ENCODE measurements at places on chromosomes 7 and 10. TPM values are rescaled to one million over a fixed set of nuclear protein-coding genes. Genes with fewer than 3 reads are reported as not detected.

DNA sequence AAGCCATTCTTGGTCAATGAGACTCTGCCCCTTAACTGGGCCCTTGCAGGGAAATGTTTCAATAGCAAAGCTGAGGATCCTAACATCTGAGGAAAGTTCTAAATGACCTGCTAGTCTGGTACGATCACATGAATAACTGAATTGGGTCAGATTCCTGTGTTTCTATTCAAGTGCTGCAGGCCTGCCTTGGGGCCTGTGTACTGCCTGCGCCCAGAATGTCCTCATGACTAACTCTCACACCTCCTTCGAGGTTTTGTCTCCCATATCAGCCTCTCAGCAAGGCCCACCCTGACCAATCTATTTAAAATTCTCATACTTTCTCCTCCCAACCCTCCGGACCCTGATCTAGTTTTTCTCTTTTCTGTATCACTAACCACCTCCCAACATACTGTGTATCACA, 4.4 kb downstream of the JAZF1 start:
- DNase-seq: no peak

- DNase-seq: no peak
These were observed 176.9 kb downstream of the TCERG1L start for GRCh38 chr10:131134651-131135050.

DNA sequence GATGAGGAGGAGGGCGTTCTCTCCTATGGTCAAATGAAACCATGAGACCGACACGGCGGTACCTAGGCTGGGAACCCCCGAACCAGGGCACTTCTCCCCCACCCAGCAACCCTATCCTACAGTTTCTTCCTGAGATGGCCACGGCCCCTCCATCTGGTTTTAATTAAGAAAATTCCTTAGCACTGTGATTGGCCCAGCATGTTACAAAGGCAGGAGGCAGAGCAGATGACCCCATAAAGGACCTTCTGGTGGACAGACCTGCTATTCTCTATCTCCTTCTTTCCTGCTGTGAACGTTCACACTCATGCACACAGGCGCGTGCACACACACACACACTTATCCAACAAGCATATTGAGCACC, 129.4 kb downstream of the RGS10 start:
- no peak for DNase-seq

GRCh38 chr10:12299222-12299965, 50.0 kb upstream of the CAMK1D start:
- no peak for DNase-seq

- no peak for DNase-seq
These were observed 35.8 kb downstream of the CRCP start for GRCh38 chr7:66150471-66150870.

DNA sequence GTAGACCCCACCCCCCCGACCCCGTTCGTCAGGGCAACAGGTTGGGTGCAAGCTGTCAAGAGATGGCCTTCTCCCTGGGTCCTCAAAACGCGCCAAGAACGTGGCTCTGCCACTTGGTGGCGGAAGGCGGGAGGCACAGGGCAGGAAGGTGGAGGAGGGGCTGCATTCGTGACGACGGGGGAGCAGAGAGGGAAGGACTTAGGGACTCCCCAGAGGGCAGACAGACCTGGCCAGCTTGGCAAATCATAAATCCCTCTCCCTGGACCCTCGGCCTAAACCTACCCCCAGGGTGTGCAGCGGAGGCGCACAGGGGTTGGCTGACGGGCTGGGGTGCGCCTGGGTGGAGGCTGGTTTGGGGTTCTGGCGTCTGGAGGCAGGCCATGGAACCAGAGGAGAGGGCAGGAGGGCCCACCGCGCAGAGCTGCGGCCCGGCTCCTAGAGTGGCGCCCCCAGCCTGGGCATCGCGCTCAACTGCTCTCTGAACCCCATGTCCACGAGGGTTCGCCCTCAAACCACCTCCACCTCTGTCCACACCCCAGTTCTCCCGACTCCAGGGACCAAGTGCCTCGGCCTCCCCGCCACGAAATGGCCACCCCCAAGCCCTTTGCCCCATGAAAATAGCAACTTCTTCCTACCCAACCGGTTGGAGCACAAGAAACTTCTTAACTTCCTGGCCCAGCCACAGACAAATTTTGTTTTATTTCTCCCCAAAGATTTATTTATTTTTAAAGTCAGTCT, 10.8 kb upstream of the GATA3 start:
- no peak for DNase-seq

DNA sequence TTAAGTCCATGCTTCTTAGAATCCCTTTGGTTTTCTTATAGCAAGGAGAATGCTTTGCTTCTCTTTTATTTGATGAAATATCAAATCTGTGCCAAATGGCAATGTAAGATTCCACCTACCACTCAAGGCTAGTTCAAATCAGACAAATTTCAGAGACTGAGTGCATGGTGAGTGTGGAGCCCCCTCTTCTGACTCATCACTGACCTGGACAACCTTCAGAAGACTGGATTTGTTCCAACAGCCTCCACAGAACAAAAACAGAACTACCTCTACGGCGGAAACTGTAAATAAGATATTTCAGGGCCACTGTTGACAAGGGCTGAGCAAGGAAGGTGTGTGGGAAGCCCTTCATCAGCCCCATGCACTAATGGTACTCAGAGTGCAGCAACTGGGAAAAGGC, 21.1 kb downstream of the NCAPG2 start:
- no peak for DNase-seq

DNA sequence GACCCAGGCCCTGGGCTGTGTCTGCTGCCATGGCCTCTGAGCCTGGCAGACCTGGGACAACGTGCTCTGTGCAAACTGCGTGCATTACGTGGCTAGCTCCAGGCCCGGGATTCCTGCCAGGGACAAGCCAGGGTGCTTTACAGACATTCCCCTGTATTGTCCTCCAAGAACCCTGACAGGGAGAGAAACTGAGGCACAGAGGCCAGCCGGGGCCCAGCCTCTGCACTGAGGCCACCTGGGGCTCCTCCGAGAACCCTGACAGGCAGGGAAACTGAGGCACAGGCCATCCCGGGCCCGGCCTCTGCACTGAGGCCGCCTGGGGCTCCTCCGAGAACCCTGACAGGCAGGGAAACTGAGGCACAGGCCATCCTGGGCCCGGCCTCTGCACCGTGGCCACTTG, 64.9 kb downstream of the CFAP46 start:
- no peak for DNase-seq

GRCh38 chr10:113261161-113261560, 291.7 kb upstream of the HABP2 start:
- no peak for DNase-seq

GRCh38 chr7:20778063-20778721, 8.5 kb downstream of the SP8 start:
- no peak for DNase-seq

DNA sequence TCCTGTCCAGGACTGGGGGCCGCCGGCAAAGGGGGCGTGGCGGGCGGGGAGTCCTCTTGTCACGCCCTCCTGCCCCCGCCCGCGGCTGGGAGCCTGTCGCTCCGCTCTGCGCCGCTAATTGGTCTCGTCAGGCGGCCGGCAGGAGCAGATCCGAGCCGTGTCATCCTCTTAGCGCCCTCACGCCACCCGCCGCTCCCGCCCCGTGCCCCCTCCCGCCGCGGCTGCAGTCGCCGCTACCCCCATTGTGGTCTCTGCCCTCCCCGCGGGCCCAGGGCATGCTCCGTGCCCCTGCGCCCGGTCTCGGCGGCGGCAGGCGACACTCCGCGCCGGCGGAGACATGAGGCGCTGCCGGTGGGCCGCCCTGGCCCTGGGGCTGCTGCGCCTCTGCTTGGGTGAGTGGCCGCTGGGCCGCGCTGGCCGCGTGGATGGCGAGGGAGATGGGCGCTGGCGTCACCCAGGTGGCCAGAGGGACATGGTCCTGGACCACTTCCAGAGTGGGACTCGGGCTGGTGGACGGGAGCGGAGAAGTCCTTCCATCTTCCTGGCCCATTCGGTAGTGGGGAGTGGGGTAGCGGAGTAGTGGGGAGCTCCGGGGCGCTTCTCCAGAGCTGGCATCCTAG, at the start of gene CDHR1:
Gene CDHR1, plus strand, starts transcription at position 114 of the 620 bp plus-strand sequence. Its CDS starts 224 bp downstream, at position 338.
- DNase-seq: peak; percentile 34

GRCh38 chr7:91405092-91405788, 141.0 kb downstream of the FZD1 start:
- no peak for DNase-seq

DNA sequence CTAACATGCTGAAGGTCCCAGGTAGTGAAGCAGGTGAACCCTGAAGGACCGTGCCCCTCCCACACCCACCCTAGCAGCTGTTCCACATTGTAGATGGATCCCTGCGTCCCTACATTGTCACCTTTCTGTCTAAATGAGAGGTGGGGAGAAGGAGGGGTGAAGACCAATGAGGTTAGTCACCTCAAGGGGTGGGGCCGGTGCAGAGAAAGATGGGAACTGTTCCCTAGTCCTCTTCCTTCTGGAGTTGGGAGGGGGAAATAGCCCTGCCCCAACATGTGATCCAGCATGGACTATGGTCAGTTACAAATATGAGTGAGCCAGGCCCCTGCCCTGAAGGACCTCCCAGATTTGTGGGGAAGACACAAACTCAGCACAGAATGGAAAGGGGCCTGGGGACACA, 124.5 kb downstream of the LHPP start:
- no peak for DNase-seq

GRCh38 chr7:92056286-92056685, 78.0 kb downstream of the CYP51A1 start:
- no peak for DNase-seq

DNA sequence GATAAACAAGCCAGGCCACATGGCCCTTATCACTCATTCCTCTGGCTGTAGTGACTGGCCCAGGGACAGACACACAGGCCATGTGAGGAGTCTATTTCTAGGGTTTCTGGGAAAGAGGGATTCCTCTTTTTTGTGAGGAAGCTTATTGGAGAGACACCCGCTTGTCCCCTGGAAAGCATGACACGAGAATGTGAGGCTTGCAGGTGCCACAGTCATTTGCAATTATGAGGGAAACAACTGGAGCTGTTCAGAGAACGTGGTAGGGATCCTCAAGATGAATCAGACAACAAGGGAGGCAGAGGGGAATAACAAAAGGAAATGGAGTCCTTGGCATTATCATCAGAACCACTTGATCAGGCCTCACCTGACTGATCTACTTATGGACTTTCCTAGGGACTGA, 64.5 kb downstream of the ADCYAP1R1 start:
- no peak for DNase-seq

DNA sequence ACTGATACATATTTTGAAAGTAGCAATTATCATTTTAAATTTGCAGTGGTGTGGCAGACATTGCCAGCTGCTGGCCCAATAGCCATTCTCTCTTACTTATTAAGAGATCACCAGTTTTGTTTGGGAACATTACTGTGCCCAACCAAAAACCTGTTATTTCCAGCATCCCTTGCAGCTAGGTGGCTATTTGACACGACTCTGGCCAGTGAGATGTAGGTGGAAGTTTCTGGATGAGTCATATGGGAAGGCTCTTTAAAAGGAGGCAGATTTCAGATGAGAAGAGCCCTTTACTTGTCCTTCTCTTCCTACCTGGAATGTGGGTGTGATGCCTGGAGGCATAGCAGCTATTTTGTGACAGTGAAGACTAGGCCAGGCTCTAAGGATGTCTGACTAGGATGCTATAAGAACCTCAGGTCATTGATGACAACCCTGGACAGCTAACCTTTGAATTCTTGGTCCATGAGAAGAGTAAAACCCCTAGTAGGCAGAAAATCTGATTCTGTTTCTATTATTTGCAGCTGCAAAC, 77.9 kb downstream of the CARD11 start:
- DNase-seq: no peak

- no peak for DNase-seq
These were observed 10.6 kb upstream of the TRPV6 start for GRCh38 chr7:142896151-142896550.

DNA sequence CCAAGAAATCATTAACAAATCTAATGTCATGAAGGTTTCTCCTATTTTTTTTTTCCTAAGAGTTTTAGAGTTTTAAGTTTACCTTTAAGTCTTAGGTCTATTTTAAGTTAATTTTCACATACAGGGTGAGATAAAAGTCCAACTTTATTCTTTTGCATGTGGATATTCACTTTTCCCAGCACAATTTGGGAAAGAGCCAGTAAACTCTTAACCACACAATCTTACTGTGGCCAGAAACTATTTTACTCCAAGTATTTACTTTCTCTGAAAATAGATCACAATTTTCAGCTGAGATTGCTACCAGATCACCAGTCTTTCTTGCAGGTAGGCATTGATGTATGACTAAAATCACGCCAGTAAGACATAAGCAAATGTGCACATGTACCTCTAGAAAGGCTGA, 728.5 kb downstream of the TNS3 start:
- DNase-seq: no peak

DNA sequence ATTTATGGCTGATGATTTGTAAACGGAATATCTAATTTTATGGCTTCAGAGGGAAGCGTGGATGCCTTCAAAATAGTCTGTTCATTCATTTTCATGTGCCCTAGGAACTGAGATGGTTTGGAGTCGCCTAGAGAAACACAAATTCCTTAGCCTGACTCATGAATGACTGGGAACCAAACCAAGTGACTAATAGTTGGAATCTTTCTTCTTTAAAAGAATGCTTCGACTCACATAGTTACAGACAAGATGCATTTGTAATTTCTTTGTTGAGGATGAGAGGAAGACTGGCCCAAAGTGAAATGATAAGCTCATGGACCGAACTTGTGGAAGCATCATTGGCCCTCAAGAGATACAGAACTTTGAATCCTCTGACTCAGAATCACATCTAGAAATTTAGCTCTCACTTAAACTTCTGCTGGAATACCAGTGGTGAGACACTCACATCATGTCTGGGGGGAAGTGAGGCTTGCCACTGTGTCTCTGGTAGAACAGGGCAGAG, 1107.2 kb downstream of the NRG3 start:
- DNase-seq: no peak

DNA sequence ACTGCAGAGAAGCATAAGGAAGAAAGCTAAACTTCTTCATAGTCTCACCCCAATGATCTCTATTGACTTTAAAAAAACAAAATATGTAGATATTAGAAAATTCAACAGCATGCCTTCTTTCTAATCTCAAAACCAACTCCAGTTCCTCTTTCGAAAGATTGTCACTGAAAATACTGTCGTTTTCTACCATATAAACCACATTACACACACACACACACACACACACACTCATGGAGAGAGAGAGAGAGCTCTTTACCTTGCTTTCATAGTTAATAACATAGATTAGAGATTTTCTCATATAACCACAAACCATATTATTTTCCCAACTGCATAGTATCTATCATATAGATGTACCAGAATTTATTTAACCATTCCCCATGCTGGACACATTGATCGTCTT, 296.2 kb upstream of the MGMT start:
- no peak for DNase-seq

Gene CAMK2G
- total RNA-seq: 19.9 TPM

Gene LRRD1
- not detected for total RNA-seq

Gene CFAP46
- total RNA-seq: 3.7 TPM
